M059J (cell line): ENCODE measurements at places on chromosomes 1 and 21.

DNA sequence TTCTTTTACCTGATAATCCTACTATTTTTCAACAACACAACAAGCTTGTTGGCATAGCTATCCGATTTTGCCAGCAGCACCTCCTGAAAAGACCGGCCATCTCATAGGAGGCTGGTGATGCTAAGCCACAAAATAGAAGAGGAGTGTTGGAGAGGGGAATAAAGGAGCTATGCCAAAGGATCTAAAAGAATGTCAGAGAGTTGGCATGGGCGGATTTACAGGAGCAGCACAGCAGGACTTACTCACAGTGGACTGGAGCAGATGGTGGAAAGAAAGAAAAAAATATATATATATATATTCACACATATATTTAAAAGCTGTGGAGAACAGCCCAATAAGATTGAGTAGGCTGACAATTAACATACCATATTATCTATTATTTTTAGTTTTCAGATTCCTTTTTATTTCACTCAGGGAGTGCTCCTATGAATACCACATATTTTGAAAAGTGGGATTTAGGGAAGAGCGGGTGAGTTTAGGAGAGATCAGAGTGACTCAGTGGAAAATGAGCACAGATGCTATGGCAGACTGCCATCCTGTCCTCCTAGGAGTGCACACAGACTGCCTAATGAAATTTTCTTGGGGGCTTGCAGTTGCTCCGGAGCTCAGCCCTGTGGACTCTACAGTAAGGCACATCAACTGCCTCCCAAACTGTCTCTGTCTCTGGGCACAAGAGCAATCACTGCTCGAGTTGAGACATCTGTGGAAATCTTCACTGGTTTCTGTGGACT lies 394.4 kb upstream of the CHRM3 start:
- peak; percentile 2 for DNase-seq

DNA sequence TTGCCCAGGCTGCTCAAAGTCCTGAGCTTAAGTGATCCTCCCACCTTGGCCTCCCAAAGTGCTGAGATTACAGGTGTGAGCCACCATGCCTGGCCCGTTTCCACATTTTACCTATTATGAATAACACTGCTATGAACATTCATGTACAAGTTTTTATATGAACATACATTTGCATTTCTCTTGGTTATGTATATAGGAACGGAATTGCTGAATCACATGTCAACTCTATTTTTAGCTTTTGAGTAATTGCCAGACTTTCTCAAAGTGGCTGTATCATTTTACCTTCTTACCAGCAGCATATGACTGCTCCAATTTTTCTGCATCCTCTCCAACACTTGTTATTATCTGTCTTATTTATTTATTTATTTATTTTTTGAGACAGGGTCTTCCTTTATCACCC lies 2.7 kb downstream of the SPATA21 start:
- DNase-seq: no peak

GRCh38 chr1:11659748-11660147 lies 4.3 kb upstream of the FBXO6 start:
- no peak for DNase-seq

- peak; percentile 64 for DNase-seq
Measured at GRCh38 chr1:209823143-209824041, 4.4 kb upstream of the UTP25 start.

DNA sequence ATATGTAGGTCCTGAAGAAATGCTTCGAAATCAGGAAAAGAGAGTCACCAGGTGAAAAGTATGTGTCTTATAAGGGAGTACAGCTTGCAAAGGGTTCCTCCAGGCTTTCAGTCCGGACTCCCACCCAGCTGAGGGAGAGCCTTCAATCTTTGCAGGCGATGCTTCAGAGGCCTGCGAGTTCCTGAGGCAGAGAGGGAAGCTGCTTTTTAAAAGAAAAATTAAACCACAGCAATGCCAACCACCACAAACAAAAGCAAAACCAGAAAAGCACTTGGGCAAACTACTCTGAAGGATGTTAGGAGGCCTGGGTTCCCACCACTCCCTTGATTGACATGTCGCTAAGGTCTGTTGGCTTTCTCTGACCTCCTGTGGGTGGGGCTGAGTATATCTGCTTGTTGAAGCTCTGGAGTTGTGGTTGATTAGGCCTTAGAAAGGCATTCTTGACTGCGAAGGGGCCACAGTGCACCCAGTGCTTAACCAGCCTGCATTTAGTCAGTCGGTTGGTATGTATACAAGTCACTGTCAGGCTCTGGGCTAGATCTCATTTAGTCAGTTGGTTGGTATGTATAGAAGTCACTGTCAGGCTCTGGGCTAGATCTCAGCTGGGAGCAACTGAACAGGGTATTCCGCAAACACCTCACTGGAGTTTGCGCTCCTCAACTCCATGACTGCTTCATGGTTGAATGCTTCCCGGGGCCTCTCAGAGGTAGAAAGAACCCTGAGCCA lies 1.2 kb downstream of the NIPAL3 start:
- peak; percentile 99 for DNase-seq

DNA sequence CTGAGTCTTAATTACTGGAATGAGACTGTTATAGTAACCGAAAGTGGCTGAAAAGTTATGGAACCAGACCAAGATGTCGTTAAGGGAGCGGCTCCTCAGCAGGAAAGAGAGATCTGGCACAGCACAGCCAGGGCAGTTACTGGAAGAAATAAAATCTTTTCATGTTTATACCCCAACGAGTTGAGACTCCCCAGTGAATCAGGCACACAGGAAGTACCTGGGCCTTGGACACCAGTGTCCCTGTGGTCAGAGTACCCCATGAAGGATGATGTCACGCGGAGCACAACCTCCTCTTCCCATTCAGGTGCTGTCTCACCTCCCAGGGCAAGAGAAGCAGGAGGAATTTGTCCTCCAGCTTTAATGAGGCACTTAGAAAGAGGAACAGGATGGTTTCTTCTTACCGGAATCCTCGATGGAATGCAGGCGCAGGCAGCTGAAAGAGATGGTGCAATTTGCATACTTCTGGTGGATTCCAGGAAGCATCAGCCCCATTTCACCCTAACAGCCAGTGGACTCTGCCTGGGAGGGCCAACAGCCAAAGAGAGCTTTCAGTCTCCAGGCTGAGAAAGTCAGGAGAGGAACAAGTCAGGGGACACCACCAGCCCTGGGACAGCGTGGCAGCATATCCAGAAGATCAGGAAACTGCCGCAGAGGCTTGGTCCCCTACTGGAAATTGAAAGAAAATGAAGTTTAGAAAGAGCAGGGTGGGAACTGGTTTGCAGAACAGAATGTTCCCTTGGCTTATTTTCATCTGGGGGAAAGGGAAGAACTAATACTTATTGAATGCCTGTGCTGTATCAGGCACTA lies 35.9 kb upstream of the CTTNBP2NL start:
- DNase-seq: peak; percentile 22

DNA sequence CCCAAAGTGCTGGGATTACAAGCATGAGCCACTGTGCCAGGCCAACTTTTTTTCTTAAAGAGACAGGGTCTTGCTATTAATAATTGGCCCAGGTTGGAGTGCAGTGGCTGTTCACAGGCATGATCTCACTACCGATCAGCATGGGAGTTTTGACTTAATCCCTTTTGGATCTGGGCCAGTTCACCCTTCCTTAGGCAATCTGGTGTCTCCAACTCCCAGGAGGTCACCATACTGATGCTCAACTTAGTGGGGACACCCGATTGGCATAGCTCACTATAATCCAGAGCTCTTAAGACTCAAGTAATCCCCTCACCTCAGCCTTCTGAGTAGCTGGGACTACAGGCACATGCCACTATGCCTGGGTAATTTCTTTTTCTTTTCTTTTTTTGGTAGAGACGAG lies 64.2 kb upstream of the SCYL3 start:
- no peak for DNase-seq

- no peak for DNase-seq
Measured at GRCh38 chr1:50705699-50706098, 254.4 kb downstream of the FAF1 start.

- no peak for DNase-seq
Measured at GRCh38 chr1:62285440-62285839, 33.8 kb downstream of the KANK4 start.

DNA sequence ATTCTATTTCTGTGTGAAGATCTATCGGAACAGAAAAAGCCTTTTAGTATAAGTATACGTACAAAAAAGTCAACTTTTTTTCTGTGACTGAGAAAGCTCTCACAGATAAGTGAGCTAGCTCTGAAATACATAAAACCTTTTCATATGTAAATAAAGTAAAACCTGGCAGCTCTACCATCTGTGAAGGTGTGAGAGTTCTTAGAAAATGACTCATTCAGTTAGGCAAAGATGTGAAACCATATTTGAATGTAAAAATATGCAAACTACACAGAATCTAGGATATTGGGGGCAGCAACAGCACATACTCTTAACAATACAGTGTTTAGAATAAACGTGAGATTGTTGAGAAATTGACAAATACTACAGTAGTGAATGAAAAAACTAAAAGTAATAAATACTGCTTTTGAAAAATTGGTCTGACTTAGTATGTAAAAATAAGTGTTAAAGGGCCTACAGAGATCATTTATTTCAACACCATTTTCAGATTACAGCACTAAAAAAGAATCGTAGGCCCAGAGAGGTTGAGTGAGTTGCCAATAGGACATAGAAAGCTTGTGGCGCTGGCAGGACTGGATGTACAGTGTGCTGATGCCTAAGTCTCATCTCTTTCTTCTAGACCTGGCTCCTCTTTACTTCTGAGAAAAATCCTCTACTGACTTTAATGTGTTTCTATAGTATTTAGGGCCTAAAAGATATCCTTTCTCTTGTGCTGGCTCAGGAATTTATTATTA lies 19.8 kb downstream of the ATP6V1G3 start:
- DNase-seq: no peak

DNA sequence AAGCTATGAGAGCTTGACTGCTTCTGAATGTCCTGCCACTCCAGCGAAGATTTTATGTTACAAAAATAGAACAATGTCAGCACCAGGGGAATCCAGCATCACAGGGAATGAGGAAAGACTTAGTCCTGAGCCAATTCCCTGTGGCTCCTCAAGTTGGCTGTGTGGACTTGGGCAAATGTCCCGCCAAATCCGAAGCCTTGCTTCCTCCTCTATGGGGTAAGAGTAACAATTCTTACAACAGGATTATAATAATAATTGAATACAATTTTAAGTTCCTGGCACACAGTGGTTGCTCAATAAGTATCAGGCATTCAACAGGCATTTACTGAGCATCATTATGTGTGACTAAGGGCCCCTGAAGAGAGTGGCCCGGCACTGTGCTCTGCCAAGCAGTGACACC lies 44.4 kb downstream of the STPG1 start:
- DNase-seq: no peak

DNA sequence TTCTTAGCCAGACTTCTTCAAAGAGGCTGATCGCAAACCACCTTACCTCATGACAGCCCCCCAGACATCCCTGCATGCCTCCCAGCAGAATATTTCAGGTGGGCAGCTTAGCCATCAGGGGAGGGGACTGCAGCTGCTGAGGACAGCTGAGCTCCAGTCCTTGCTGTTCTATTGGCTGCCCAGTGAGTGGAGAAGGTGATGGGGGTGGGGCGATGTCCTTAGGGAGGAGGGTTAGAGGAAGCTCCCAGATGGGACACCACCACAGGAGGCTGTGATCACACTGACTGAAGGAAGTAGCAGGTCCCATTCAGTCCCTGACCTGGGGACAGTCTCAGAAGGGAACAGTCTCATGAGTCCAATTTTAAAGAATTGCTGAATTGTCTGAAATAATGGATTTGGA lies 38.3 kb downstream of the GJA5 start:
- no peak for DNase-seq

- peak; percentile 25 for DNase-seq
Measured at GRCh38 chr1:151720554-151720953, 768 bp upstream of the RIIAD1 start.

- peak; percentile 62 for DNase-seq
Measured at GRCh38 chr1:59173721-59174120, 123.2 kb upstream of the FGGY start.

- DNase-seq: peak; percentile 83
Measured at GRCh38 chr1:52237430-52237829, 95.5 kb downstream of the ZFYVE9 start.

GRCh38 chr1:216210081-216210480 lies 213.2 kb downstream of the USH2A start:
- no peak for DNase-seq

GRCh38 chr1:232510367-232511110 lies 119.4 kb downstream of the SIPA1L2 start:
- no peak for DNase-seq

GRCh38 chr1:3785045-3785444 lies 11.3 kb downstream of the LRRC47 start:
- no peak for DNase-seq

DNA sequence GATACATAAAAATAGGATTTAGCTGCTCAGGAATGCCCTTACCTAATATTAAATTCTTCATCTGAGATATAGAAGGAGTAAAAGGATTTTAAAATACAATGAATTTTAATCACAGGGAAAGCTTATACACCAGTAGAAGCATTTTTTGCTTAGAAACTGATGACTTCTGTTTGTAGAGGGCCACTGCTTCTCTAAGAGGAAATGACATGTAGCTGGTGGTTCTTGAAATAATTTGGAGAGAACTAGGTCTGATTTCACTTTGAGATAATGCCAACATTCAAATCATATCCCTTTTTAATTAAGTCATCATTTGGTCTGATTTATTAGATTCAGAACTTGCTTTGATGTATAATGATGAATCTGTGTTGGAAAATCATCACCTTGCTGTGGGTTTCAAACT lies 166.6 kb upstream of the SGIP1 start:
- DNase-seq: no peak

DNA sequence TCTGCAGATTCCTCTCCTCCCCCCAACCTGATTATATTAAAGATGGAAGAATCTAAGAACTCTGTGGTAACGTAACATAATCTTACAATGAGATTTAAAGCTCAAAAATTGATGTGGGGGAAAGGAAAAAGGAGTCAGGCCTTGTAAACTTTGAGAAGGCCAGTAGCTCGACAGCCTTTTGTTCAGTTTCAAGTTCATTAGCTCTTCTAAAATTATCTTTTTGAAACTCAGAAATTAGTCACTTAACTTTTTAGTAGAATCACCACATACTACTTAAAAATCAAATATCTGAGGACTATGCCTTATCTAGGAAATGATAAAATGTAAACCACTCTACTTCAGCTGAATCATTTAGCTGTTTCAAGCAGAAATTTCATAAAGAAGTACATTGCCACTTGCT lies 996.2 kb downstream of the AMY1C start:
- no peak for DNase-seq

DNA sequence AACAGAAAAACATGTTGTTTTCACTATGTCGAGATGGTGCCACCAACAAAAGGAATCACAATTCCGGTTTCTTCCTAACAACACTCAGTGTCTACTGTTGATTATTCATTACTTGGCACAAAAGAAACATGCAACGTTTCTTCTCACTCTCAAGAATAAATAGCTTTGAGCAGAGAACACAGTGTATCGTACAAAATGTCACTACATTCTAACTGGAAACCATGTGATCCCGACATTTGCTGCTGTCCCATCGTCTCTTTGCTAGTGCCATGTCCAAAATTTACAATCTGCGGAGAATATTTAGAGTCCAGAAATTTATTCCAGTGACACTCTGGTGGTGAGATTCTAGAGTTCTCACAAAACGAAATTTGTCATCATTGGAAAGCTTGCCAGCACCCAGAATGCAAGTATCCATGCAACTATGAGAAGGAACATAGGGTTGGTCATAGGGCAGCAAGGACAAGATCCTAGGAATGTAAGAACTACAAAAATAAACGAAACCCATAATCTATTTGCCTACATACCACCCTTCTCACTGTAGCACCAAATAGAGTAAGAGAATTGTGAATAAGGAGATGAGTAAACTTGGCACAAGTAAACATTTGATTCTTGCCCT lies 505.1 kb downstream of the LTN1 start:
- peak; percentile 33 for DNase-seq
